Stimulated activated CD4-positive, alpha-beta T cell treated with anti-CD3 and anti-CD28 coated beads, Interleukin-15, amount 100 ng/mL, for 48 hours (primary cell): ENCODE measurements at places on chromosomes 12 and 14.

- DNase-seq = no peak
Observed at GRCh38 chr14:68785534-68786490, 7.1 kb downstream of the ZFP36L1 start.

GRCh38 chr12:4252601-4253000 is 21.0 kb upstream of the CCND2 start:
- DNase-seq = no peak

DNA sequence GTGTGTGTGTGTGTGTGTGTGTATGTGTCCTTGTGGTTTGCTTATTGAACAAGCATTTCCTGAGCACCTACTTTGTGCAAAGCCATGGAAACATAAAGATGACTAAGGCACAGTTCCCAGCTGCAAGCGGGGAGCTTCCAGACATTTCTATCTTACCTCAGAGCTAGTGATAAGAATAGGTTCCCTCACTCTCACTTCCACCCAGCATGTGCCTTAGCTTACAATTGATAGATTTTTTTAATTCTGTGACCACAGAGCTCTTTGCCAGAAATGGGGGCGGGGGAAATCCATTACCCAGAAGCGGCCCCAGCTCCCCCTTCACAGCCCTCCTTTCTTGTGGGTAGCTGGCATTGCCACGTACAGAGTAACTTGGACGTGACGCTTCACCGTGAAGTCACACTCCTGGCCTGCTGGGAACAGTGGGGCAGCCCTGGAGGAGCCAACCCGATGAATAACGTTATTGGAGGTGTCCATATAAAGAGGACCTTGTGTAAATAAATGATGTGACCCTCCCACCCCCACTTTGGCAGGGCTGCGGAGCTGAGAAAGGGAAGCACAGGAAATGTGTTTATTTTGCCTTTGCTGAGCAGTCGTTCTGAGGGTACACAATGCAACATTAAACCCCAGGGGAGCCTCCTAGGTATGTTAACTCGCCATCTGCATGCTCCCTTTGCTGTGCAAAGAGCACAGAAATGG is 238.9 kb downstream of the CHST11 start:
- peak; percentile 81 for DNase-seq

- DNase-seq = no peak
Observed at GRCh38 chr14:81767266-81767995, 233.8 kb upstream of the SEL1L start.
